ENCODE measurements at places on chromosomes 13 and 19.

DNA sequence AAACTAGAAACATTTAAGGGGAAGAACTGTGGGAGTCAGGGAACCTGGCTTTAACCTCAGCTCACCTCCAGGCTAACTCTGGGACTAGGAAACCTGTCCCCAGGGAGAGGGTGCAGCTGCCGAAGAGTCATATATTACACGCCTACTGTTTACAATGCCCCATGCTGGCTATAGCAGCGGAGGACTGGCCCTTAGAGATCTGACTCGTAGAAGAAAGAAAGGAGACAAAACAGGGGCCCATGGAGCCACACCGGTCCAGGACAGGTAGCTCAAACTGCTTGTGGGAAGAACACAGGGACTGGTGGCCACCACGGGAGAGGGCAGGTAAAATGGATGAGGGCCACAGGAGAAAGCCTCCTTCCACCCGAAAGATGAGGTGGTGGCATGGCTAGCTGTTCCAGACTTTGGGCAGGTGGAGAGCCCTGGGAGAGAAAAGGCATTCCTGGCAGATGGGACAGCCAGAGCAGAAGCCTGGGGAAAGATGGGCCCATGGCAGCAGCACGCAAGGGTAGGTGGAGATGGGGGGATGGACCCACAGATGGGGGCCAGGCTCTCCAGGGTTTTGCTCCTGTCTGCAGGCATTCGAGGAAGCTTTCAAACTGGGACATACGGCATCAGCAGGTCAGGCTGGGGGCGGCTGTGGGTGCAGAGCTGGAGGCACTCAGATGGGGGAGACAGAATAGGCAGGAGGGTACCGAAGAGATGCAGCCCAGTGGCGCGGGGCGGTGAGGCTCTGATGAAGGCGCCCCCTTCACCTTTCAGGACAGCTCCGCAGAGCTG lies 69.5 kb downstream of the LATS2 start:
- DNase-seq, result no peak

DNA sequence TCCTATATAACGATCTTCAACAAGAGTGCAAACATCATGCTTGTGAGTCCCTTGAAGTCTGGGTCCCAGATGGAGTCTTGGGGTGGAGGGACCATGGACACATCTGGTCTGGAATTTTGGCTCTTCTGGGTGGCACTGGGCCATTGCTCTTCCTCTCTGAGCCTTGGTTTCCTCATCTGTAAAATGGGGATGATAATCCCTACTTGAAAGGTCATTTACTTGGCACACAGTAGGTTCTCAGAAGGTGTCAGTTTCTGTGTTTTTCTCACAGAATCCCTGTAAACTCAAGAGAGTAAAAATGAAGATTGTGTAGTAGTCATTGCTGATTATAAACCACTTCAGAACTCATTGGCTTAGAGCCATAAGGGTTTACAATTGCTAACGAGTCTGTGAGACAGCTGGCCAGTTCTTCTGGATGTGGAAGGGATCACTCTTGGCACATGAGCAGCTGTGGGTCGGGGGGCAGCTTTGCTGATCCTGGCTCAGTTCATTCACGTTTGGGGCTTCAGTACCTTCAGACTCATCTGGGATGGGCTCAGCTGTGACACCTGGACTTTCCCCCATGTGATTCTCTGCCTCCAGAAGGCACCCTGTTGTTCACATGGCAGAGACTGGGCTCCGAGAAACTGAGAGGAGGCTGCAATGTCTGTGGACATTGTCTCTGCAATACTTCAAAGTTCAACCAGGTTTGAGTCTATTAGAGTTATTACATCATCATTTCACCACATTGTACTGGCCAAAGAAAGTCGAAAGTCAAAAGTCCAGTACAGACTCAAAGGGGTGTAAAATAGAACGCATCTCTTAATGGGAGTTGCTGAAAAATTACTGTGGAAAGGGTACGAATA lies 7.8 kb downstream of the CYP4F12 start:
- DNase-seq, result no peak

GRCh38 chr19:55635334-55635717 lies 5.5 kb upstream of the ZNF580 start:
- no peak for DNase-seq

DNA sequence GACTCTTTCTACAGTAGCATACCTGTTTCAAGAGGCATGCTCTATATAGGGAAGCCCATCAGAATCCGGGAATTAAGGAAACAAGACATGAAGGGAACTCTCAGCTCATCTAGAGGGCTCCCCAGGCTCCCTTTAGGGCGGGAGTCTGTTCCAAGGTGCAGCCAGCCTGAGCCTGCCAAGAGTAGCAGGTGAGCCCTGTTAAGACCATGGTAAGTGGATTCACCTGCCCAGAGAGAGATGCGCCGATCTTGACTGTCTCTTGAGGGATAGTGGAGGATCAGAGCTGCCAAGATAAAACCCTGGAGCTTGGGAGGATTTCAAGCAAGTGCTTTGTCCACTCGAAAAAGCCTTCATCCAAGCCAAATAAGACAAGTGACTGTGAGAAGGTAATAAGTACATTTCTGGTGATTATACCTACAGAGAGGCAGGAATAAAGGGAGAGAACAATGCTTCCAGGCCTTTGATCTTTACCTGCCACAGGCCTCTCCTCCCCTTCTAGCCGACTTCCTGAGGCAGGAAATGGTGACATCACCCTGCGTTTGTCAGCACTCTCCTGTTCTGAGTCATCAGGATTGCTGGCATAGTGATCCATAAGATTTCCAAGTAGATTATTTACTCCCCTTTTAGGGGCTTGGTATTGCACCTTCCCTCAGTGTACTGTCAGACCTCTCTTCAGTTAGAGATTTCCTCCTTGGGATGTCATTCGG lies 31.5 kb downstream of the KLF5 start:
- no peak for DNase-seq

DNA sequence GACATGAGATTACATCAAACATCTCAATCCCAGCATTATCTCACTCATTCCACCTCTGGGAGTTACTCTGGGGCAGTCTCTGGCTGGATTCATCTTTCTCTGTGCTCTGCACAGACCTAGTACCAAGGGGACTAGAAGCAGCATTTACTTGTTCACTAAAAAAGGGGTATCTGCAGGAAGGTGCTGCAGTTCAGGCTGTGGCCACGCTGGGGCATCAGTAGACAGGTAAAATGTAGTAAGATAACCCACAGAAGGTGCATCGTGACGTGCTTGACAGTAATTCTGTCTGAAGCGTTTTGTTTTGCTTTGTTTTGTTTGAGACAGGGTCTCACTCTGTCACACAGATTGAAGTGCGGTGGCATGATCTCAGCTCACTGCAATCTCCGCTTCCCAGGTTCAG lies 29.3 kb downstream of the ZNF564 start:
- no peak for DNase-seq

GRCh38 chr13:25943658-25944057 lies 108.2 kb downstream of the SHISA2 start:
- no peak for DNase-seq

DNA sequence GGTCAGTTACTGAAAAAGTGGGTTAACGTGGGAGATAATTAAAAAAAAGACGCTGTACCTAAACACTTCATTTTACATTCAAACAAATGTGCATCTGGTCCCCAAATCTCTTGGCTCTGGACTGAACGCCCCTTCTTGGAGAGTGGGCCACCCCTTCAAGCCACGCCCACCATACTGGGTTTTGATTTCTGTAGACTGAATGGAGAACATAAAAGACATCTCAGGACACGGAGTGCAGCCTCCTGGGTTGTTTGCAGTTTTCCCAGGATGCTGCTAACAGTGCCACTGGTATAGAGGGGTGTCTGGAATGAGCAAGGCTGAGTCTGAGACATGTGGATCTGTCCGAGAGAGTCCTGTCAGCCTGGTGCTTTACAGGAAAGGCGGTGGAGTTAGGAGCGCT lies 10.6 kb downstream of the TFDP1 start:
- DNase-seq, result no peak

GRCh38 chr19:41299755-41300089 lies 10.2 kb upstream of the CCDC97 start:
- peak; percentile 14 for DNase-seq

DNA sequence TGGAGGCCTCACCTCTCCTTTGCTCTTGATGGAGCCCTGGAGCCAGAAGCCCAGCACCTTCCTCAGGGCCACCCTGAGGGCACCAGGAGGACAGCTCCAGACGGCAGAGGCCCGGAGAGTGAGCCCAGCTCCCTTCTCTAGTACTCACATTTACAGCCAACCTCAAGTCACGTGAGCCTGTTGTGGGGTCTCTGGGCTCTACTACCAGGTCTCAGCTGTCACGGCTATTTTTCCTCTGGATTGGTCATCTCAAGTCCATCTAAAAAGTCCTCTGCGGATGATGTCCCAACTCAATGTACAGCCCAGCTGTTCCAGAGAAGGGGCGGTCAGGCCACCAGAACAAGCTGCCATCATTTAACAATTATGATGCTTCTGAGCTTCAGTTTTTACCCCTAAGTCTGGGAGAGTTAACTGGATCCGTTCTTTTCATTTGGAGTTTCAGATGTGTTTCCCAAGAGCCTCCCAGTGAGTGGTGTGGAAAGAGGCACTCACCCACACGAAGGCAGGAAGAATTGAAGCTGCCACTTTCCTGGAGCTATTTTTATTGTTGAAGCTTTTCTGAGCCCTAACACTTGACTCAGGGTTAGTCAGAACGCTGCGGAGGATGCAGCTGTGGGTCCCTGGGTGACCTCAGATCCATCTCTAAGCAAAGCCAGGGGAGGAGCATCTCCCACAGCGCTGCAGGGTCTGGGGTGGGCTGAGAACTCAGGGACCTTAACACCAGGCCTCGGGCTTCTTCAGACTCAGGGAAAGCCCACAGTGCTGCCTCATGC lies 143.5 kb upstream of the UBL3 start:
- no peak for DNase-seq

GRCh38 chr19:35641515-35642151 lies at the start of gene ETV2:
TSS of gene ETV2 (plus strand) at chr19:35641745. CDS start at chr19:35642461, 716 bp downstream.
- DNase-seq, result peak; percentile 15

DNA sequence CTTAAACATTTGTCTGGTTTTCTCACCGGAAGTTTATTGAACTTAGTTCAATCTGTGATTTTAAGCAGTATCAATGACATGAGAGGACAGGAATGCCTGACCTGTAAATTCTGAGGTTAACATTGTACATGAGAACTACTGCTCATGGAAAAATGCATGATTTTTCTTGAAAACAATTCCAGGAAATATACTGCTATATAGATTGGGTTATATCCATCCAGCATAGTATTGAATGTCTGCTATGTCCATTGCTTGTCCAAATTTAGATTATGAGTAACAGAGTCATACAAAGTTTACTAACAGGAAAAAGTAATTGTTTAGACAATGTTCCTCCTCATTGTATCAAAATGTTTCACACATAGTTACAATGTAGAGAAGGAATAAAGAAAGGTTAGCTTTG lies 606.8 kb downstream of the DACH1 start:
- DNase-seq, result no peak

DNA sequence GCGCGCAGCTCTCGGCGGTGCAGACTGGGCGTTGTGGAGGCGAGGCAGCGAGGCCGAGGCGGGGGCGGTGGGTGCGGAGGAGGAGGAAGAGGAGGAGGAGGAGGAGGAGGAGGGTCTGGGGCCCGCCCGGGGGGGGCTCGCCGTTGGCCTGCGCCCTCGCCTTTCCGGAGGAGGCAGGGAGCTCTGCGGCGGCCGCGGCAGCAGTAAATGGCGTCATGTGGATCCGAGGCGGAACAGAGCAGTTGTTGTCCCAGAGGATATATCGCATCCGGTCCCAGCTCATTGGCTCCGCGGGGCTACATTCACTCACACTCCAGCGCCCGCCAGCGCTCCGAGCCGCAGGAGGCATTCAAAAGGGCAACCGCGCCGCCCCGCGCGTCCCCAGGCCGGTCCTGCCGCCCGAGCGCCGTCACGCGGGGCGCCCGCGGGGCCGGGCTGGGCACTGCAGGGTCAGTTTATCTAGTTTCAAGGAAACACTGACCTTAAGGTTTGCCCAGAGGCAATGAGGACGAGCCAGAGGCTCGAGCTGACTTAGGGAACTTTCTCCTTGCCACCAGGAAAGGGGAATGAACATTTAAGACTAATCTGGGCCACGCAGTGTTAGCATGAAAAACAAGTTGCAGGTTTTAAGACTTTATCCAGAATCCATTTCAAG lies at the start of gene SPRY2:
Gene SPRY2, minus strand, starts transcription at position 26 of the 655 bp plus-strand sequence. CDS start 3,421 bp downstream, outside the sequence.
- no peak for DNase-seq

- DNase-seq, result no peak
Measured at GRCh38 chr19:17469092-17469480, 1.2 kb upstream of the SLC27A1 start.

DNA sequence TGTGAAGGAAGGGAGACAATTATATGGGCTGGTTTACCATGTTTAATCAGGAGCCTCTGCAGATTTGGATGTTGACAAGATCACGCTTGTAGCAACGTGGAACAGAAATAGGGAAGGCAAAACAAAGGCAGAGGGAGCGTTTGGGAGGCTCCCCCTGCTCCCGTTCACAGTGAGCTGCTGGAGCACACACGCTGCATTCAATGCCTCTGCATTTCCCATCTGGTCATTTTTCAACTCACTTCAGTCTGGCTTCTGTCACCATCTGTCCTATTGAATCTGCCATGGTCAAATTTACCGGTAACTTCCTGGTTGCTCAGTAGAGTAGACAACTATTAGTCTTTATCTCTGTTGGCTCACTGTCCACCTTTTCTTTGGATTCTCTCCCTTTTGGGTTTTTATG lies 91.0 kb downstream of the NHLRC3 start:
- DNase-seq, result no peak

DNA sequence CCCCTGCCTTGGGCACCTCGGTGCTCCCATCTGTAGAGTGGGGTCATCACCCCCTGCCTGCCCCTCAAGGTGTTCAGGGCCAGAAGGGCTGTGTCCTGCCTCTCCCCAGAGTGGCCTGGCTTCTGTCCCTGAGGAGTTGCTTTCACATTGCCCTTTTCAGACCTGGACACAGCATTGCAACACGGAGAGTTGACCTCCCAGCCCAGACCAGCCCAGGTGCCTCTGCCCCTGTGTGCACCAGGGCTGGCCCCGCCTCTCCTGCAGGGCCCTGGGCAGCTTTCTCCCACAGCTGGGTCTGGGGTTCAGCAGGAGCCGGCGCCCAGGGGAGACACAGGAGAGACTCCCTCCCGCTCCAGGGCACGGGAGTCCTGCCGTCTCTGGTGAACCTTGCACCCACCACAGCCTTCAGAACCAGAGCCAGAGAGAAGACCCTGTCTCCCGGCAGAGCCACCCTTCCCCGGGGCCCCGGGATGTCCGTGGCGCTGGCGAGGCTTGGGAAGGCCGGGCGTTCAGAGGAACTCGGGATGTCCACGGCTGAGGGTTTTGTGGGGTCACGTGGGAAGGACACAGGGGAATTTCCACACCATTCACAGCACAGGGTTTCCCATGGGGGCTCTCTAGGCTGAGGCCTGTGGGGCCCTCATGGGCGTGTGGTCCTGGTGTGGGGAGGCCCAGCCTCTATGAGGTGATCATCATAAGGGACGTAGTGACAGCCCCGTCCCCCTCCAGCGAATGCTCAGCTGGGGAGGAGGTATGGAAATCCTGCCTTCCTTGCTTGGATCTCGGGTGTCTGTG lies 23.2 kb downstream of the C13orf46 start:
- DNase-seq, result no peak

- no peak for DNase-seq
Measured at GRCh38 chr19:37926255-37926654, 19.2 kb downstream of the SIPA1L3 start.

Measured in hematopoietic multipotent progenitor cell treated with erythropoietin and hydrocortisone succinate and interleukin-3 and kit ligand, for 15 days (in vitro differentiated cells).